ENCODE measurements at places on chromosomes 11 and 22.

GRCh38 chr11:65213322-65214211 lies 31.8 kb downstream of the CAPN1 start:
- peaks cover 11% of the 10 kb centered on the region for H3K4me1 ChIP-seq
- no peak overlapping the region for H3K4me3 ChIP-seq
- H3K27me3 ChIP-seq = peaks cover 3% of the 10 kb centered on the region
- H3K36me3 ChIP-seq = peaks cover 15% of the 10 kb centered on the region
- H3K27ac ChIP-seq = peak overlapping the region; percentile 68

DNA sequence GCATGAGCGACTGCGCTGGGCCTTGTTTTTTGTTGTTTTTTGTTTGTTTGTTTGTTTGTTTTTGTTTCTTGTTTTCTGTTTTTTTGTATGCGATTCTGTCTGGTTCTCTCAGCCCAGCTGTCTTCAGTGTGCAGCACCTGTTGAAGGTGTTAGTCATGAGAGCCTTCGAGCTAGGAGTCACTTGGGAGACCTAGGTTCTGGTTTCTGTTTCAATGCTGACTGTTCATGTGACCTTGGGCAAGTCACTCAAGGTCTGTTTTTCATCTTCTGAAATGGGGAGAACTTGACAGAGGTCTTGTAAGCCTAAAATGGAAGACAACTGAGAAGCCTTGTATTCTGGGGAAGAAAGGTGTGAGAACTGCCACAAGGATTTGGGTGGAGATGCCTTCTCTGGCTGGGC lies 1.8 kb downstream of the DCPS start:
- DNase-seq = no peak
- peaks cover 30% of the 10 kb centered on the region for H3K36me3 ChIP-seq
- no peaks in the 10 kb centered on the region for H3K27me3 ChIP-seq
- peak overlapping the region; percentile 78 for H3K27ac ChIP-seq

GRCh38 chr11:126354631-126355323 lies 709 bp upstream of the ST3GAL4 start:
- no peak for DNase-seq
- H3K27me3 ChIP-seq = no peaks in the 10 kb centered on the region
- H3K4me3 ChIP-seq = peak overlapping the region; percentile 95
- H3K36me3 ChIP-seq = peaks cover 17% of the 10 kb centered on the region
- H3K4me1 ChIP-seq = peaks cover 37% of the 10 kb centered on the region
- peak overlapping the region; percentile 92 for H3K27ac ChIP-seq

- no peaks in the 10 kb centered on the region for H3K36me3 ChIP-seq
- peak overlapping the region; percentile 9 for H3K4me3 ChIP-seq
- H3K27me3 ChIP-seq = peaks cover 15% of the 10 kb centered on the region
- no peak overlapping the region for H3K27ac ChIP-seq
- DNase-seq = no peak
These were observed 27.2 kb upstream of the GAB4 start for GRCh38 chr22:17035246-17035645.

- H3K27me3 ChIP-seq = no peaks in the 10 kb centered on the region
- no peak overlapping the region for H3K4me3 ChIP-seq
- no peak for DNase-seq
- no peaks in the 10 kb centered on the region for H3K36me3 ChIP-seq
- peaks cover under 1% of the 10 kb centered on the region for H3K4me1 ChIP-seq
These were observed 304.1 kb downstream of the TBC1D22A start for GRCh38 chr22:47066616-47066905.

DNA sequence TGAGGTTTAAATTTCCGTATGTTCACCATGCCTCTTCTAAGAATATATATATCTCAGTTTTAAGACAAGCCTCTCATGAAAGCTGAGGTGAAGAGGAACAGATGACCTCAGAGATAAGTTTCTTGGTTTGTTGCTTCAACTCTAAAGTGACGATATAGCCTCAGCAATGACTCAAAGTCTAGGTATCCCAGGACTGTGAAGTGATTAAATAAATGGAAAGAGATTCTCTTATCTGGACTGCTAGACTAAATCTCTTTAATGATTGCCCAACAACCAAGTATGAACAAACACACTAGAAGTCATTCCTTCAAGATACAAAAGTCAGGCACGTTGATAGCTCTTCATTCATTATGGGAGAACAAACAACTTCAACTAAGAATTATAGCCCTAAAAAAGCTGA lies 15.3 kb downstream of the CADM1 start:
- H3K4me3 ChIP-seq = no peak overlapping the region
- H3K27ac ChIP-seq = no peak overlapping the region
- no peak for DNase-seq
- no peaks in the 10 kb centered on the region for H3K36me3 ChIP-seq

- peaks cover 25% of the 10 kb centered on the region for H3K36me3 ChIP-seq
- H3K27me3 ChIP-seq = no peaks in the 10 kb centered on the region
- no peak for DNase-seq
These were observed 91.1 kb downstream of the STIM1 start for GRCh38 chr11:3946455-3947017.

GRCh38 chr11:132742929-132743328 lies 789.4 kb downstream of the OPCML start:
- H3K27me3 ChIP-seq = no peaks in the 10 kb centered on the region
- DNase-seq = no peak
- no peak overlapping the region for H3K4me3 ChIP-seq
- H3K36me3 ChIP-seq = no peaks in the 10 kb centered on the region

DNA sequence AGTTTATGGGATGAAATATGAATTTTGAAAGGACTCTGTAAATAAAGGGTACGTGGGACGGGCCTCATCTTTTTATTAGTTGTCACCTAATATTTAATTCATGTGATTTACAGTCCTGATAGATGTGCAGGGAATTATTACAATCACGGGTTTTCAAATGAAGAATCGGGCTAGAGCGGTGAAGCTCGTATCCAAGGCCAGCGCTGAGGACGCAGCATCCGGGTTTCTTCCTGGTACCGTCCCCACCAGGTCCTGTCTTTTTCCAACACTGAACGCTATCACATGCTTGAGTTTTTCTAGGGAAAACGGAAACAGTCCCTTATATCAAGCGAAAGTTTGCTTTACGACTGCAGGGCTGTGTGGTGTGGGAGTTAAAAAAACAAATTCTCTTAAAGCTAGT lies 787 bp downstream of the SMDT1 start:
- DNase-seq = no peak
- H3K4me1 ChIP-seq = peaks cover 28% of the 10 kb centered on the region
- peaks cover 19% of the 10 kb centered on the region for H3K36me3 ChIP-seq
- peak overlapping the region; percentile 89 for H3K4me3 ChIP-seq
- peak overlapping the region; percentile 92 for H3K27ac ChIP-seq

Data from activated T-helper 1 cell treated with anti-CD3 and anti-CD28 coated beads, Interleukin-12 subunit alpha, Interleukin-12 subunit beta, Interleukin-2, Interleukin-4 antibody, amounts not matched to agents 30 ng/mL and 10 ng/mL and 1 ng/mL, durations not matched to agents 14 hours and 24 hours and 36 hours (primary cell).